ENCODE measurements at places on chromosomes 12 and 14.

GRCh38 chr14:90177539-90178189 is 78.7 kb upstream of the PSMC1 start:
- DNase-seq, result no peak

DNA sequence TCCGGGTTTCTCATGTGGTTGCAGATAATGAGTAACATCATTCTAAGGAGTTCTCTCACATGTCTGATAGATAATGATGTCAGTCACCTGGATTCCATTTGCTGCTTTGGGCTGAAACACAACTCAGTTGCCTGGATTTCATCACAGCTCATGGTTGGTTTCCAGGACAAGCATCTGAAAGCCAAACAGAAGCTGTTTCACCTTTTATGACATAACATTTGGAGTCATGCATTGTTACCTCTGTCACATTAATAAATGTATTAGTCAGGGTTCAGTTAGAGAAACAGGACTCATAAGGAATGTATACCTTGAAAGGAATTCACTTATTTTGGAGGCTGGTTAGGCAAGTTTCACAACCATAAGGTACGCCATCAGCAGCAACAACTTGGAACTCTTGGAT is 251.9 kb upstream of the ATXN7L3B start:
- DNase-seq, result no peak

DNA sequence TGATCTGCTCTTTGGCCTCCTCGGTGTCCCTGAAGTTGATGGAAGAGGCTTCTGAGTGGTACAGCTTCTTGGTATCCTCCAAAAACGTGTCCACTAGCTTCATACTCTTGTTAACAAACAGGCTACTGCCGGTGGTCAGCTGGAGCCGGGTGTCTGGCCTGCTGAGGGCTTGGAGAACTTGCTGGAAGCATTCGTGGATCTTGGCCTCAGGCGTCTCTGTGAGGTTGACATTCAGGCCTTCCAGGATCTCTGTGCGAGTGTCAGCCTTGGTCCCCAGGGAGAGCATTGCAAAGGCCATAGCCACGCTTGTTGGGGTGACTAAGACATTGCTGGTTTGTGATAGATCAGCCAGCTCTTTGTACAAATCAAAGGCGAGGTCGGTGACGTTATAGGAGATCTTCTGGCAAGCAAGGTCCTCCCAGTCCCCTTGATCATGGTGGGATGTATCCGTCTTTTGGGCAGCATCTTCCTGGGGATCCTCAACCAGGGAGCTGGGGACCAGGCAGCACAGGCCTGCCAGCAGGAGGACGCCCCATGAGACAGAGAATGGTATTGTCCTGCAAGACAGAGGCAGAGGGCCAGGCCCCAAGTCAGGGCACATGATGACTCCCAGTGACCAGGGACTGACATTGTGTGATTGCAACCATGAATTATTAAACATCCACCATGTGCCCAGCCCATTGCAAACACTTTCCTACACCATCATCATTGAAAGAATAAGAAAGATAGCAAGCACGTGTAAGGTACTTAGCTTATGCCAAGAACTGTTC is 22.1 kb downstream of the SERPINA1 start:
- no peak for DNase-seq

- DNase-seq, result no peak
Observed at GRCh38 chr14:76109087-76109880, 42.4 kb upstream of the GPATCH2L start.

DNA sequence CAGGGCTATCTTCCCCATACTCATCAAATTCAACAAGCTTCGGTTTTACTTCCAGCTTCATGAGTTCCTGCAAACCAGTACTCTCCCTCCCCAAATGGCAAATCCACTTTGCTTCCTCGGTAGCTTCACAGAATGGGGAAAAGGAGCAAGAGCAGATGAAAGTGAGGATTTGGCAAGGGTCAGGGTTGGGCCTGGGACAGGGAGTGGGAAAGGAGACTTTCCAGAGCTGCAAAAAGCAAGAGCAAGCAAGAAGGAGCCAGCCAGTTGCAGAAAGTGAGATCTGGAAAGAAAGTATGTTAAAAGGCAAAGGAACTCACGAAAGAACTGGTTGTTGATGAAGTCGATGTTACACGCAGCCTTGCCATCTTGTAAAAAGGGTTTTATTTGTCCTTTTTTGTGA is 522.8 kb upstream of the TBX3 start:
- no peak for DNase-seq

Measured in hematopoietic multipotent progenitor cell treated with erythropoietin and hydrocortisone succinate and interleukin-3 and kit ligand, for 17 days (in vitro differentiated cells).